ENCODE measurements at places on chromosomes 1 and 21.
A peak's percentile ranks its signal among the peaks of the same experiment; 100 is the strongest.

DNA sequence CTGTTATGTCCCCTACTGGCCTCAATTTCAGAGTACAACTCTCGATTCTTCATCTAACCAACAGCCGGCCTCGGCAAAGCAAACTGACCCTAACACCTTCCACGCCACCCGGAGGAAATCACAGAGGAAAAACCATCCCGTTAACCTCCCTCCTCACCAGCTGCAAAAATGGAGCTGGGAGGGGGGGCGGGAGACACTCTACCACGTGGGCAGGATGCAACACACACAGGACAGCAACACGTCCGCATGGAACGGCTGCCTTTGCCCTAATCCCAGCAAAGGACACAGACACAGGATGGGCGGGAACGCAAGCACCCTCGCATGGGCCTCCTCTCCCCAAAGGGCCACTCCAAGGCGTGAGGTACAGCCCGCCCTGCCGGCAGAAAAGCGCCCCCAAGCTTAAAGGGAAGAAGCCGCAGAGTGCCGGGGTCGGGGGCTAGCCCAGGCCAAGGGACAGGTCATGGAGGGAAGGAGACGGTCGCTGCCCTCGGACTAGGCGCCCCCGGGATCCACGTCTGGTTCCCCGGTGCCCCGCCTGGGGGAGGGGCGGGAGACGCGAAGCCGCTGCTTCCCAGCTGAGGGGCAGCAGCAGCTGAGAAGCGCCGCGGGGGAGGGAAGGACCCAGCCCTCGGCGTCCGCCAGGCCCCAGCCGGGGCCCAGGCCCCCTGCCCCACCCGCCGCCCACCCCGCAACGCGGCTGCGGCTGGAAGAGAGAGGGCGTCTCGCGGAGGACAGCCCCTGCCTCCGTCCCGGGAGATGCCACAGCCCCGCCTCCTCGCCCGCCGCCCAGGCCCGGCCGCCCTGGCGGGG lies 590 bp downstream of the FOXJ3 start:
- peak; percentile 65 for DNase-seq

GRCh38 chr21:38241029-38241740 lies 15.6 kb upstream of the KCNJ15 start:
- no peak for DNase-seq

- no peak for DNase-seq
These were observed 77.2 kb upstream of the EFHD2 start for GRCh38 chr1:15332525-15332924.

- no peak for DNase-seq
These were observed 80.9 kb upstream of the ZC3H12A start for GRCh38 chr1:37393173-37394120.
